ENCODE measurements at places on chromosomes 7 and 10. TPM values are rescaled to one million over a fixed set of nuclear protein-coding genes. Genes with fewer than 3 reads are reported as not detected.

The GPR141 gene
- not detected for total RNA-seq

- no peaks in the 10 kb centered on the region for H3K4me1 ChIP-seq
- H3K36me3 ChIP-seq: no peaks in the 10 kb centered on the region
- H3K27me3 ChIP-seq: no peaks in the 10 kb centered on the region
- no peak overlapping the region for H3K27ac ChIP-seq
- no peak overlapping the region for H3K4me3 ChIP-seq
- no peak for DNase-seq
Observed at GRCh38 chr10:48495282-48496045, 109.4 kb downstream of the ARHGAP22 start.

DNA sequence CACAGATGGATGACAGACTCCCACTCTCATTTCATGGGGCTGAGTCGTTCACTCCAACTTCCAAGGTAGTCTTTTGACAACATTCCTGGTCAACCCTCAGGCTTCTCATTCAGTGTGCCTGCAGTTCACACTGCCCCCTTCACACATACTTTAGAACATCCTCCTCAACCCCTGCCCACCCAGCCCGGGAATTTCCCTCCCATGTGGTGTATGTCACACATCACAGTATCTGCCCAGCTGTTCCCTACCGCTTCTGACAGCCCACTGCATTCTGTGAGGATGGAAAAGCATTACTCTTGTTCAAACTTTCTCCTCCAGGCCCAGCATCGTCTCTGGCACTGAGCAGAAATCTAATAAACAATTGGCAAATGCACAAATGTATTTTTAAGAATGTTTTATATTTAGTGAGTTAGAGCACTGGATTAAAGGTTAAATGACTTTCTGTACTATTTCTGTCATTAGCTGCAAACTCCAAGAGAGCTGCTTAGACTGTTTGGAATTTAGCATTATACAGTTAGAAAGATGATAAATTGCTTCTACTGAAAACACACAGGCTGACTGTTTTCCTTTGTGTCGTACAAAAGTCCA lies 110.4 kb downstream of the SFMBT2 start:
- H3K36me3 ChIP-seq: no peaks in the 10 kb centered on the region
- H3K27ac ChIP-seq: no peak overlapping the region
- H3K4me3 ChIP-seq: no peak overlapping the region
- H3K4me1 ChIP-seq: no peaks in the 10 kb centered on the region
- DNase-seq: no peak

DNA sequence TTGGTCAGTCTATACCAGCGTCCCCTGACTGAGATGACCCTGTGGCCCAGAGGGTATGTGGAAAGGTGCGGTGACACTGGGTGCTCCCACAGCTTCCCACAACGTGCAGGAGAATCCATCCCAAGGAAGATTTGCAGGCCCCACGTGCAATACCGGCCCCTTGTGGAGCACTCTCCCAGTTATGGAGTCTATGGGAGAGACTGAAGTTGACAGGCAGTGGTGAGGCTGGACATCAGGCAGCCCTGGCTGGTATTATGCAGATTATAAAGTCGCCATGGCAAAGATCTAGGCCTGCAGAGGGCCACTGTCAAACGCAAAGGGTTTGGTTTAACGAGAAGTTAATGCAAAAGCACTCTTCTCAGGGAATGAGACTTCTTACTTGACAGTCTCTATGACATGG lies 434.7 kb upstream of the C7orf33 start:
- no peaks in the 10 kb centered on the region for H3K27me3 ChIP-seq
- no peak overlapping the region for H3K4me3 ChIP-seq
- H3K4me1 ChIP-seq: no peaks in the 10 kb centered on the region

- no peaks in the 10 kb centered on the region for H3K36me3 ChIP-seq
- DNase-seq: no peak
- no peaks in the 10 kb centered on the region for H3K27me3 ChIP-seq
Observed at GRCh38 chr7:135441791-135442190, 68.1 kb downstream of the CNOT4 start.

Data from breast epithelium (tissue), 4 donors.